Activated naive CD4-positive, alpha-beta T cell treated with anti-CD3 and anti-CD28 coated beads for 36 hours (primary cell): ENCODE measurements at places on chromosomes 16 and 17. TPM values are rescaled to one million over a fixed set of nuclear protein-coding genes. Genes with fewer than 3 reads are reported as not detected.

GRCh38 chr17:67324330-67324729 is 42.0 kb downstream of the PSMD12 start:
- no peak for DNase-seq

GRCh38 chr16:67349172-67349571 is 22.6 kb downstream of the LRRC36 start:
- no peak for DNase-seq

DNA sequence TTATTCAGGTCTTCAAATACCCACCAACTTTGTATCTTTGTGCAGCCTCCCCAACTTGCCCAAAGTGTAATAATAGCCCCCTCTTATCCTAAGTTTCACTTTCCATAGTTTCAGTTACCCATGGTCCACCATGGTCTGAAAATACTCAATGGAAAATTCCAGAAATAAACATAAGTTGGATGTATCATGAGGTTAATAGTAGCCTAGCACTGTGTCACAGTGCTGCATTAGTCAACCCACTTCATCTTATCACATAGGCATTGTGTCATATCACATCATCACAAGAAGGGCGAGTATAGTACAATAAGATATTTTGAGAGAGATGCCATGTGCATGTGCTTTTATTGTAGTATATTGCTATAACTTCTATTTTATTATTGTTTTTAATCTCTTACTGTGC is 21.9 kb downstream of the OMG start:
- no peak for DNase-seq

DNA sequence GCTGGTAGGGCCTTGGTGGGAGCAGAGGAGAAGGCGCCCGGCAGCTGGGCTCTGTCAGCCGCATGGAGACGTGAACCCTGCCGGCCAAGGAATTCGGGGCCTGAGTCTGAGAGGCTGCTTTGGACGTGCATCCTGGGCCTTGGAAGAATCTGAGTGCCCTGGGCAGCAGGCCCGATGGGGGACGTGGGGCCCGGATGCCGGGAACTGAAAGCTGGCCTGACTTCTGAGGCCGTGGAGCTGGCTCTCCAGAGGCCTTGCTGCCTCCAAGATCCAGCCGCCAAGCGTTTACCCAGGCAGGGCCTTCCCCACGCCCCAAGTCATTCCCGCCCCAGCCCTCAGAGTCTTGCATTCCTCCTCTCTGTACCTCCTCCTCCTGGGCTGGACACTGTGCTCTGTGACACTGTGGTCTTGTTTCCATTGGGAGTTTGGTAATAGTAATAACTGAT is 37.2 kb downstream of the NKD1 start:
- no peak for DNase-seq

CRHR1 gene
- not detected for total RNA-seq

DNA sequence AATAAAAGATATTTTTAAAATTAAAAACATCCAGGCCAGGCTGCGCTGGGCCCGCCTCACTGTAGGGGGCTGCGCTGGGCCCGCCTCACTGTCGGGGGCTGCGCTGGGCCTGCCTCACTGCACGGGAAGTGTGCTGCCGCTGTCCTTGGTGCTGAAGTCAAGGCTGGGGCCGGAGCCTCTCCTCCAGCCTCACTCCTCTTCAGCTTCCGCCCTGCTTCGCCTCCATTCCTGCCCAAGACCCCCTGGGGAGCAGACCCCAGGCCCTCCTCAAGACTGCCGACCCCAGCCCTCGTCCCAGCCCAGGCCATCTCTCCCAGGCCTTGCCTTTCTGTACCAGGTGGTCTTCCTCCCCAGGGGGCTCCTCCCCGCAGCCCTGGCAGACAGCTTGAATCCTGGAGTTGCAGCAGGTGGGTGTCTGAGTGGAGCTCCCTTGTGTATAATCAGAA is 26.2 kb downstream of the ENDOV start:
- DNase-seq = peak; percentile 66

HSPB9 gene
- not detected for total RNA-seq

- peak; percentile 28 for DNase-seq
These were observed 204.1 kb downstream of the COPRS start for GRCh38 chr17:31654936-31655335.

TBC1D3H gene
- not detected for total RNA-seq
